ENCODE measurements at places on chromosomes 6 and 20.

- DNase-seq: no peak
These were observed 51.5 kb downstream of the PLCB1 start for GRCh38 chr20:8183526-8183925.

DNA sequence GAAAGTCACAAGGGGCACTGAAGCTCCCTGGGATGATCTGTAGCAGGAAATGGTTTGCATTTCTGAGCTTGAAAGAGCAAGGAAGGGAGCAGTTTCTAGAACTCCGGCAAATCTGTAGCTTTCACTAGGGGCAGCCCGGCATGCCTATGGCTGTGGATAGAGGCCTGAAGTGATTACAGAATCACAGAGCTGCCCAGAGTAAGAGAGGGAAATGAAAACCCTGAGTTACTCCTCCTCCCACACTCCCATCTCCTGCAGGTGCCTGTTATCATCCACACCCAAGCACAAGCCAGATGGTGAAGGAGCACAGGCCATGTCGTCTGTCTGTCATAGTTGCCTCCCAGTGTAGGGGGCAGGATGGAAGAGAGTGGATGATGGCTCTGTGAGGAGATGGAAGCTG lies 37.1 kb downstream of the HLA-F start:
- no peak for DNase-seq

DNA sequence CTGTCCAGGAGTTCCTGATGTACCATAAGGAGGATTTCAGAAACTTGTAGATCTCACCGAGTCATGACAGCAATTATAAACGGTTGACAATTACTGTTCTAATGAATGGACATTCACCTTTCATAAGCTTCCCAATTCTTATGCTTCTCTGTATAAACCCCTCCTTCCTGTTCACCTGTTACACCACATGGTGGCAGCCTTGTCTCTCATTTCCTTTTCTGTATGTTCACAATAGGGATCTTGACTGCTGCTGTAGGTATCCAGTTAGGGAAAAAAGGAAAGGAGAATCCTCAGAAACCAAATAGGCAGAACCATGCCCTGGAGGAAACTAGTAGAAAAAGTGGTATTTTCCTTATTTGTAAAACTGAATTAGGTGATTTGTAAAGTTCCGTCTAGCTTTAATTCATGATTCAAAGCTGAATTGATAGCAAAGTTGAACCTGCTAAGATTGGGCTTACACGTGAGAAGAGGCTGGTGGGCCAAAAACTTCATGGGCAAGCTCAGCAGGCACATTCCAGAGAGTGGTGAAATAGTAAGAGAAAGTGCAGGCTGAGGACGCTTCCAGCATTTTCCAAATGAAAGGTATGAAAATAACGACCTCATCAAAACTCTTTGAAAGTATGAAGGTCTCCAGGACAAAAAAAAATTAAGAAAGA lies 29.0 kb upstream of the TBPL1 start:
- peak; percentile 87 for DNase-seq

GRCh38 chr20:9581509-9581908 lies 67.1 kb downstream of the LAMP5 start:
- DNase-seq: no peak

- DNase-seq: peak; percentile 57
These were observed 12.0 kb downstream of the SLC12A5 start for GRCh38 chr20:46040902-46041535.

DNA sequence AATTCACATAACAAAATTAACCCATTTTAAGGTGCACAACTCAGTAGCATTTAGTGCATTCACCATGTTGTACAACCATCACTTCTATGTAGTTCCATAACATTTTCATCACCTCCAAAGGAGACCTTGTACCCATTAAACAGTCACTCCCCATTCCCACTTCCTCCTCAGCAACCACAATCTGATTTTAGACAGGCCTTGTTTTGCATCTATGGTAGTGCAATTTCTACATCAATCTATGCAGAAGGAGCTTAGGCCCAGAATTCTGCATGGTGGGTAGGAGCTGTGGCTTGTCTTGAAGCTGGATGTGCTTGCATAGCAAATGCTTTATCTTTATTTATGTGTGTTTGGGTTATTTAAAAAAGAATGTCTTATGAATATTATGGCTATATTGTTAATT lies 13.5 kb upstream of the HLA-DQA1 start:
- DNase-seq: peak; percentile 49

DNA sequence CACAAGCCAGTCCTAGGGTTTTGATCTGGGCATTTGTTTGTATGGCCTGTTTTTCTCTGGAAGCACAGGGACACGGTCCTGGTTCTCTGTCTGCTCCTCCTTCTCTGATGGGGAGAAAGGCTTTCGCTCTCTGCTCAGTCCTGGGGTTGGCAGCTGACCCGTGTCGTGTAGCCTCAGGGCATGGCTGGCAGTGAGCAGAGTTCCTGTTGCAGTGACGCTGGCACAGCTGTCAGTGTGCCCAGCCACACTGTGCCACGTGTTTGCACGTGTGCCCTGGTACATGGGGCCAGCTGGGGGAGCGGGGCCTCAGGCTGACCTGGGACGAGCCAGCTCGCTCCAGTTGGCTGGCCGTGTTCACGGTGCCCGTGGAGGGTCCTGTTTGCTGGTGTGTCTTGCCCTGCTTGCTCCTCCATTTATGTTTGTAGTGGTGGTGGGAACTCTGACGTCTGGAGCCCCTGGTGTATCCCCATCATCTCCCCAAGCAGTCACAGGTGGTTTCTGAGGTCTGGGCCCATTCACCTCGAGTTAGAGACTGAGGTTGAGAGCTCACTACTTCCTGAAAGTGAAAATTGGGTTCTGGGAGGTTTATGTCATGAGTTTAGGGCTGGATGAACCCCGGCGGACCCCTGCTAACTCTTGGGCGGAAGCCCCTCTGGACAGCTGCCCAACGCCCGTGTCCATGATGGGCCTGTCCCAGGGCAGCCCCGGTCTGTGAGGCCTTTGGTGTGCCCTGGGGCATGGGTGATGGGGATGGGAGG lies 10.2 kb upstream of the DNAJC5 start:
- no peak for DNase-seq

GRCh38 chr6:70601014-70601413 lies 34.3 kb downstream of the SDHAF4 start:
- no peak for DNase-seq

DNA sequence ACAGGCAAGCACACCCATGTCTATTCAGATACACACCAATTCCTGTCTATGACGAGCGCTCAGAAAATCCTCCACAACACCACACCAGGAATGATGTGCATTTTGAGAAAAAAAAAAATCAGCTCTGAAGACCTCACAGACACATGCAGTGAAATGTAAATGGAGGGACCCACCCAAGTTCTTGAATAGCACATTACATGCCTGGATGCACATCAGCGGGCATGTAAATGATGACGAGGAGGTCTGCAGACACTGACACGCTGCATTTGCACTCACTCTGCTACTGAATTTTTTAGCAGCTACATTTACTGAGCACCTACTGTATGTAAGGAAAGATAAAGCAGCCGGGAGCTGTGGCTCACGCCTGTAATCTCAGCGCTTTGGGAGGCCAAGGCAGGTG lies 14.7 kb downstream of the NRSN2 start:
- no peak for DNase-seq

DNA sequence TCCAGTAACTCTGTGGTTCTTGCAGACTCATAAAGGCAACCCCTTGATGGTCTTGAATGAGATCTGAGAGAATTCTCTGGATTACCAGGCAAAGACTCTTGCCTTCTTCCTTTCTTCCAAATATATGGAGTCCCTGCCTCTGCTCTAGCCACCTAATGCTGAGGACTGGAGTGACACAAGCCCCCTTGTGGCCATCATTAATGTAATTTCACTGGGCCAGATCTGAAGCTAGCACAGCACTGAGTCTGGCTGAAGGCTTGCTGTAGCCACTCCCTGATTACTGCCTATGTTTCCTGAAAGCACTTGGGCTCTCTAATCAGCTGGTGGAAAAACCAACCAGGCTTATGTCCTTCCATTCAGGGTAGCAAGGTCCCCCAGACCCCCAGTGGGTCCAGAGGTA lies 559.3 kb upstream of the IRAK1BP1 start:
- DNase-seq: no peak

DNA sequence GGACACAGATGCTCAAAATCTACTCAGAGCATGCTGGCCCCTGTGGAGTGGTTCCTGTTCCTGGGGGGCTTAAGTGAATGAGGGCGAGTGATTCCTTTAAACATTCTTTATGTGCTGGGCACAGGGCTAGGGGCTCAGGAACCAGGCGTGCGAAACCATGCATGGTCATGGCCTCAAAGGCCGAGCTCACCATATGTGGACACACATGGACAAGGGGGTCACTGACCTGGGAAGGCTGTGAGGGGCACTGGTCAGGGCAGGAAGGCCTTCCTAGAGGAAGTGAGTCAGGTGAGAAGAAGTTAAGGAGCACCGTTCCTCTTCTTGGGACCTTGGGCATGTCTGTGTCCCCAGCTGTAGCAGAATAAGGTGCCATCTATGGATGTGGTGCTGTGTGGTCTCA lies 74.6 kb upstream of the BHLHE23 start:
- DNase-seq: no peak

DNA sequence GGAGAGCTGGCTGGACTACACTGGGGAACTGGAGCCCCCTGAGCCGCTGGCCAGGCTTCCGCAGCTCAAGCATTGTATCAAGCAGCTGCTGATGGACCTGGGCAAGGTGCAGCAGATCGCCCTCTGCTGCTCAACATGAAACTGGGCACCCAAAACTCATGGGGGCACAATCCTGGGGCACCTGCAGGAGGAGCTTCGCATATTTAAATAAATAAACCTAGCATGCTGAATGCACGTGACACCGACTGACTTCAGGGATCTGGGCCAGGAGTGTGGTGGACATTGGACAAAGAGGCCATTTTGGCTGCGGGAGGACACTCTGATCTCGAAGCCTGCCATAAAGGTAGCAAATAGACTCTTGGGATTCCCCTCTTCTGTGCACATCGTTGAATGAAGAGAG lies 6.8 kb downstream of the SCAND1 start:
- peak; percentile 10 for DNase-seq

DNA sequence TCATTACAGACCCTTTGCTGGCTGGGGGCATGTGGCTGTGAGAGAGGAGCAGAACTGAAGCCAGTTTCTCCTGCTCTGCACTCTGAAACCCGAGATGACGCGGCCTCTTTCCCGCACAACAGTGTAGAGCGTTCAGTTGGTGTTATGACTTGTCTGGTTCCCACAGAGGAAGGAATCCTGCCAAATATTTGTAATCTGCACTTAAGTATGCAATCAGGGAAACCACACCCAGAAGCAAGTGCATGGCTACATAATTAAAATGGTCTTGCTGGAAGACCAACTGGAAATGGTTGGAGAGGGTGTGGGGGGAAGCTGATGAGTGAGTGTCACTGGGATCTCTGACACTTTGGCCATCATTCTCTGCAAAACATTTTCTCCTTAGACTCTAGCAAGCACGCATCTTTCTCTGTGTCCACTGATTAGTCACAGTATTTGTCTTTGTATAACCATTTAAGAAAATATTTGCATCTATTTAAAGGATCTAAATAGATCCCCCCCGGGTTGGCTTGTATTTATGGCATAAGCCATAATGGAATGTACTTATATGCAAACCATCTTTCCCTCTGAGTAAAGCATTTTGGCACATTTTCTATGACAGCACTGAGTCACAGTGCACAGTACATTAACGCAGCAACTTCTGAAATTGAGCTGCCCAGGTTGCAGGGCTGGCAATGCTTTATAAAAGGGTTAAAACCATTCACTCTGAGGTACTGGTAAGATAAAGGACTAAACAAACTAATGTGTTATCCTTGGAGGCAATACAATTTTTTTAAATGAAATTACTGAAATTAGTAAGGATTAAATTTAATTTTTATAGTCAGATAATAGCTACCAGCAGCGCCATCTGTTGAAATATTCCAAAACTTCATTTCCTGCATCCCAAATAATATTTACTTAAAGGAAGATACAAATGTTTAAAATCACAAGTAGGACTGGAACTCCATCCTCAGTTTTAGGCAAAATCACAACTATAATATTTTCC lies 76.7 kb downstream of the FOXC1 start:
- peak; percentile 10 for DNase-seq

GRCh38 chr20:43948455-43948854 lies 33.8 kb downstream of the TOX2 start:
- DNase-seq: no peak

- no peak for DNase-seq
These were observed 154.4 kb downstream of the PLCB4 start for GRCh38 chr20:9223296-9223695.

GRCh38 chr6:14622085-14622484 lies 504.5 kb downstream of the CD83 start:
- no peak for DNase-seq

DNA sequence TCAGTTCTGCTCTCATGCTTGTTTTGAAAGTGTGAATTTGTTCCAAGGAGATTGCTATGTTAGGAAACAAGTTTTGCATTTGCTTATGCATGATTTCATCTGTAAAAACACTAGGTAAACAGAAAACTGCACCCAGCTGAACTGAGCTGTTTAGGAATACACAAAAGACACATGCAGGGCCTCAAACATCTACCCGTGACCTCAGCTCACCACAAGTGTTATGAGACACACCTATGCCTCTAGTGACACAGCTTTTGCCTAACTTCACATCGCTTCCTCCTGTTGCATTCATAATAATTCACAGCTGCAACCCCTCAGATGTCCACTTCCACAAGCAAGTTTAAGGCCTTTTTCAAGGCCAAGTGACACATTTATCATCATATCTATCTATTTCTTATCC lies 98.0 kb upstream of the SLC24A3 start:
- no peak for DNase-seq

DNA sequence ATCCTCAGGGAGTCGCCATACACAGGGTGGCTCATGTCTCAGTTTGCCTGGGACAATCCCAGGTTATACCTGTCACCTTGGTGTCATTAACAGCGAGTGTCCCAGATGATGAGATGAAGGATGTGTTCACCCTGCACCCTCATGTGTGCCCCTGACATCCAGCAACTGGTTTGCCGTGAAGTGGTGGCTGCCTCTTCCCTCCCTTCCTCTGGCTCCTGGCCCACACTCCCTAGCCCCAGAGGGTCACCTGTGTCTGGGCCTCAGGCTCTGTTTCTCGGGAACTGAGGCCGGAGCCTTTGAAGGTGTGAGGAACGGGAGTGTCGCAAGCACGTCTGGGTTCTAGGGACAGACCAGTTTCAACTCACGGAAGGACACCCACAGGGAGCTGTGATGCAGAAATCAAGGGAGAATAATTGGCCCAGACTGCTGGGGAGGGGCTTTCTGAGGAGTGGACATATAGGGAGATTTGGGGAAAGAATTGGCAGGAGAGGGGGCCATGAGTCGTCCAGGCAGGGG lies 35.8 kb upstream of the PHACTR3 start:
- no peak for DNase-seq

GRCh38 chr20:51391926-51392325 lies 150.6 kb downstream of the NFATC2 start:
- DNase-seq: no peak

DNA sequence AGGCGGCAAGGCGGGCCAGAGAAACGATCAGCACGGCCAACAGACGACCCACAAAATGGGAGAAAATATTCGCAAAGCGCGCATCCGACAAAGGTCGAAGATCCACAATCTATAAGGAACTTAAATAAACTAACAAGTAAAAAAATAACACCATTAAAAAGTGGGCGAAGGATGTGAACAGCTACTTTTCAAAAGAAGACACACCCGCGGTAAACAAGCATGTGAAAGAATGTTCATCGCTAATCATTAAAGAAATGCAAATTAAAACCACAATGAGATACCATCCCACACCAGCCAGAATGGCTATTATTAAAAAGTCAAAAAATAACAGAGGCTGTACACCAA lies 117.8 kb upstream of the SIRPA start:
- no peak for DNase-seq
